ENCODE measurements at places on chromosomes 13 and 19.
A peak's percentile ranks its signal among the peaks of the same experiment; 100 is the strongest.

DNA sequence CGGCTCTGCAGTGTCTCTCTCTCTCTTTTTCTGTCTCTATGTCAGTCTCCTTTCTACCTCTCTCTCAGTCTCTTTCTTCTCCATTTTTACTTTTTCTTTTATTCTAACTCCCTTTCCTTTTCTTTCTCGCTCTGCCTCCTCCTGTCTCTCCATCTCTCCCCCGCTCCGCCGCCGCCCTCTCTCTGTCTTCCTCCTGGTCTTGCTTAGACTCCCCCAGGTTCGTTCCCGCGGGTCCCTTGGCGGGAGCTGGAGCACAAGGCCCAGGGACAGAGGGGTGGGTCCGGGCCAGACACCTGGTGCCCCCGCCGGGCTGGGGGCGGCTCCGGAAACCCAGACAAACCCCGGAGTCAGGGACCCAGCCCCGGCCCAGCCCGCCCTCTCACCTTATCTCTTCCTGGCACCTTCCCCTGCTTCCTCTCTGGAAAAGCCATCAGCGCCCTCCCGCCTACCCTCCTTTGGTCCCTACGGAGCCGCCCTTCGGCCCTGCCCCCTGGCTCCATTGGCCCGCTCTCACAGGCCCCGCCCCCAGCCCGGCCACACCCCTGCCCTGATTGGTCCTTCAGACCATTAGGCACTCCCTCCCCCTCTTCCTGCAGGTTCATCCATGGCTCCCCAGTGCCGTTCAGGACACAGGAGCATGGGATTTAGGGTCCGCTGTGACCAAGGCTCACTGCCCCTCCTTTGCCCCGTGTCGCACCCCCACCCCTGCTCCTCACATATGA, 15.4 kb upstream of the NOP53 start:
- peak; percentile 36 for DNase-seq

DNA sequence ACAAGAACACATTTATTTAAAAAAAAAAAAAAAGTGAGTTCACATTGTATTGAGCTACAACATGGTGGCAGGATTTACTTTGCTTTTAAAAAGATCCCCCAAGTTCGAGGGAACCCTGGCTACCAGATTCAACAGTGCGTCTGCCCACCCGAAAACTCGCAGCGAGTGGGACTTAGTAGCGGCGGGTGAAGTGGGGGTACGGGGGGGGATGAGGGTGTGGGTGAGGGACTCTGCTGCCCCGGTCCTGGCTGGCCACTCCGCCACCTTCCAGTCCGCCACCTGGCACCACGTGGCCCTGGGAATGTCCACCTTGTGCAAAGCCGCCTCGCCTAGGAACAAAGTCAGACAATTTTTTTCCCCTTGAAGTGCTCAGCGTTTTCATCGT, 19.3 kb upstream of the TINCR start:
- no peak for DNase-seq

DNA sequence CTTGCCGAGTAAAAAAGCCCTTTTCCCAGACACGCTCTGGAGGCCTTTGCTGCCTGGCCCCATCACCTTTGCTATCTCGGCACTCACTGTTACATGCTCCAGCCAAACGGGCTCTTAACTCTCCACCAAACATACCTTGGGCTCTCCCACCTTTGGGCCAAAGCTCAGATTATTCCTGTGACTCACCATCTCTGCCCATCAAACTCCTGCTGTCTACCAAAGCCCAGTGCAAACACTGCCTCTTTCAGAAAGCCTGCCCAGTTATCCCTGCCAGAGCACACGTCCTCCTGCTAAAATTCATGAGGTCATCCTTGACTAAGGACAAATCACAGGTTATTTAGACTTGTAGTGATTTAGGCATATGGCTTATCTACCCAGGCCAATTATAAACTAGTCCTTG, 48.1 kb upstream of the SERPINE3 start:
- no peak for DNase-seq

DNA sequence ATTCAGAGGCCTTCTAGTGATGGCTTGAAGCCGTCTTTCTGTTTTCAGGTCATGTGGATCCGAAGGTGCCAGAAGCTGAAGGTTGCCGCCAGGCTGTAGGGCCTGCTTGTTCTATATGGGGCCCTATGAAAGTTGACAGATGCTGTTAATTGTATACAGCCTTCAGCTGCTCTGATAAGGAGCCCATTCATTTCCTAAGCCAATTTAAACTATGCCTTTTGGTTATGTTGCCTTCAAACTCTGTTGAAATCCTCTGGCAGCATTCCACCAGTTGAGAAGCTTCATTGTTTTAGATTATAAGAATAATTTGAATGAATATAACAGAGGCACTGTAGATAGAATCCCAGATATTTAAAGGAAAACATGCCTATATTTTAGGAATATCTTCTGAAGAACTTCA, 34.4 kb downstream of the RAP2A start:
- no peak for DNase-seq

DNA sequence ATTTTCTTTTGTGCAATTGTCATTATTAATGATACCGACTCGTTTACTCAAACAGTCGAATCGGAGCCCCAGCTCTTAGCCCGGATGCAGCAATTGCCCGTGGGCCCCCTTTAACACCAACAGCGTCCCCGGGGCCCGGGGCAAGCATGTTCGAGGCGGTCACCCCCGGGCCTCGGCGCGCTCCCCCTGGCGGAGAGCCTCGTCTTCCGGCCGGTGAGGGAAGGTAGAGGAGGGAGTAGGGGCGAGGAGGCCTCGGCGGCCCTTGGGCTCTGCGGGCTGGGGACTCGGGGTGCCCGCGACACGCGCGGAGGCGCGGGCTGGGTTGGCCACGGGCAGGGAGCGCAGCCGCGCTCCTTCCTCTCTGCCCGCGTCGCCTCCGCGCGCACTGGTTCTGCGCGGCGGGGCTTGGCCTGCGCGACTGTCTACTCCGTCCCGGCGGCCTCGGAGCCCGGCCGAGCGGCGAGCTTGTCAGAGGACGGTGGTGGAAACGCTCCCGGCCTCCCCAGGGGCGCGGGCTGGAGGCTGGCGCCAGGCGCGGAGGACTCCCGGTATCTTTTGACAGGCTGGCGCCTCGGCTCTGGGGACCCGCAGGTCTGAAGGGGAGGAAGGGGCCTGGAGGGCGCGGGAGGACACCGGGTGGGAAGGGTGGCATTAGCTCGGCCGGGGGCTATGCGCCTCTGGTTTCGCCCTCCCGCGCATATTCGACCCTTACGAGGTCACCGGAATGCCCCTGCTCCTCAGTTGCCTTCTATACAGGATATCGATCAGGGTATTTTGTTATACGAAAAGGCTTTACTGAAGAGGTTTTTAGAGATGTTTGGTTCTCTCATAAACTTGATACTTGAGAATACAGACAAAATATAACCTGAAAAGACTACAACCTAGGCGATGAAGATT, 1.5 kb downstream of the BIVM start:
- DNase-seq, result peak; percentile 80

DNA sequence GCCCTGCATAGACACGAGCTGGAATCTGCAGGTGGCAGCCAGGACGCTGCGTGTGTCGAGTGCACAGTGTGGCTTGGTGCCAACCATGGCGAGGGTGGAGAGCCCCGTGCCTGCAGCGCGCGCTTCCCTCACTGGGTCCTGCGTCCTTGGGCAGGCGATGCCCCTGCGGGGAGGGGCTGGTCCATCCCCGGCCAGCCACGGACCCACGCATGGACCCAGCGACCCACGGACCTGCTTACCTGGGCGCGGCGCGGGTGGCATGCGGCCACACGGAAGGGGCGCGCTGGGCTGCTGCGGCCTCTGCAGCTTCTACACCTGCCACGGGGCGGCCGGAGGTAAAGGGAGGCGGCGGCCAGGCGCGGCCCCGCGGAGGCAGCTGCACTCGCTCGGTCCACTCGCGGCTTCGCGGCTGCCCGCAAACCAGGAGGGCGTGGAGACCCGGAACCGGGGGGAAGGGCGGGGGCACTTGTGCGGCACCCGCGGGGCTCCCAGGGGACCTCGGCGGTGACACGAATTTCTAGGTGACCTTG, 569 bp upstream of the MCF2L start:
- DNase-seq, result no peak

DNA sequence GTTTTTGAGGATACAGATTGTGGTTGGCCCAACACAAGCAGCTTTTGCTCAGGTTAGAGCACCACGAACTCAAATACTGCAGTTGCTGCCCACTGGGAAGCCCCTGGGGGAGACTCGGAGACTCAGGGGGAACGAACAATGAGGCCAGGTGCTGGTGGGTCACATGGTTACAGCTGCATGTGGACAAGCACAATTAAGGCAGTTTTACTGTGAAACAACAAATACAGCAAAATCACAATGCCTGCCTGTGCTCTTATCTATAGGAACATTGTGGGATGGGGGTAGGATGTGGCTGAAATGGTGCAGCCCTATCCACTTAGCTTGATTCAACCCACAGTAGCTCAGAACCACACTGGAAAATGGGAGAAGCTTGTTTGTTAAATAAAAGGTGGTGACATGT, 119.7 kb upstream of the SPATA13 start:
- no peak for DNase-seq

GRCh38 chr19:9130965-9131364, 4.2 kb upstream of the OR7G3 start:
- DNase-seq, result no peak

DNA sequence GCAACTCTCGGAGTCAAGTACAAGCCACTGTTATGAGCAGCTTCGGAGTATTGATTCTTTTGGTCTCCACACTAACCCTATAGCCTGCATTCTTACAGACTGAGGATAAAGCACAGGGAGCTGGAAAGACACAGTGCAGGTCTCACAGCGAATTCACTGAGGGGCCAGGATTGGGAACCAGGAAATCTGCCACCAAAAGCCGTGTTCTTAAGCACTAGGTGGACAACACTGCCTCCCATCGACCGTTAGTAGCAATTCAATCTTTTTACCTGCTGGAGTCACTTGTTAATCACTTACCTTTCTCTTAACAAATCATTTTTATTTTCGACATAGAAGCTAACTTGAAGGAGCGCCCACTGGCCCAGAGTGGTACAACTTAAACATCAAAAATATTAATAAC, 6.3 kb downstream of the PMIS2 start:
- no peak for DNase-seq

DNA sequence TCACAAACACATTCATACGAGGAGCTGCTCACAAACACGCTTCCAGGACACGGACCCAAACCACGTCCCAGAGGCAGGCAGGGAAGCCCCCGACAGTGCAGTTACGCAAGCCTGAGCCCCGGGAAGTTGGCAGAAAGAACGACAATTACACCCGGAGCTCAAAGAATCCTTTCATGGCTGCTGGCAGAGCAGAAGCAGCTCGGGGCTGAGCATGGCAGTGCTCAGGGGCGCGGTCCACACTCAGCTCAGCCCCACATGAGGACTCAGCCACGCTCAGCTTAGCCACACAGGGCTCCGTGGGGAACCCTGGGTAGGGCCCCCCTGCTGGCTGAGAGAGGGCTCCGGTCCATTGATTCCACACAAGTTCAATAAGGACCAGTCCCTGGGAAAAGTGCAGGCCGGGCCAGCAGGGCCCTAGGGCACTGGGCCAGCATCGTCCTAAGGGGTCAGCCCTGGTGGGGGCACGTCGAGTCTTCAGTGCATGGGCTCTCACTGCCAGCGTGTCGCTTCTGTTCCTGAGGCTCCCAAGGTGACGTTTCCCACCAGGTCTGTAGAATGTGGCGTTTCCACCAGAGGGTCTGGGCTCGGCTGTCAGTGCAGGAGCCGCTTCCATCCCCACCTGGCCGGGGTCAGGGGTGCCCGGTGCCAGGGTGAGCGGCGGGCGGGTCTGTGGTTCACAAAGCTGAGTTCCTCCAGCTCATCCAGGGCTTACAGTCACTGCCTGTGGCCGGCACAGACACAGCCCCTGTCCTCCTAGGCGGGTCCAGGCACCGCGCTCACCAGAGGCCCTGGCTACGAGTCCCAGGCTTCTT, 23.1 kb downstream of the GAS6 start:
- no peak for DNase-seq

GRCh38 chr13:46160471-46161066, 21.4 kb downstream of the LCP1 start:
- peak; percentile 39 for DNase-seq

DNA sequence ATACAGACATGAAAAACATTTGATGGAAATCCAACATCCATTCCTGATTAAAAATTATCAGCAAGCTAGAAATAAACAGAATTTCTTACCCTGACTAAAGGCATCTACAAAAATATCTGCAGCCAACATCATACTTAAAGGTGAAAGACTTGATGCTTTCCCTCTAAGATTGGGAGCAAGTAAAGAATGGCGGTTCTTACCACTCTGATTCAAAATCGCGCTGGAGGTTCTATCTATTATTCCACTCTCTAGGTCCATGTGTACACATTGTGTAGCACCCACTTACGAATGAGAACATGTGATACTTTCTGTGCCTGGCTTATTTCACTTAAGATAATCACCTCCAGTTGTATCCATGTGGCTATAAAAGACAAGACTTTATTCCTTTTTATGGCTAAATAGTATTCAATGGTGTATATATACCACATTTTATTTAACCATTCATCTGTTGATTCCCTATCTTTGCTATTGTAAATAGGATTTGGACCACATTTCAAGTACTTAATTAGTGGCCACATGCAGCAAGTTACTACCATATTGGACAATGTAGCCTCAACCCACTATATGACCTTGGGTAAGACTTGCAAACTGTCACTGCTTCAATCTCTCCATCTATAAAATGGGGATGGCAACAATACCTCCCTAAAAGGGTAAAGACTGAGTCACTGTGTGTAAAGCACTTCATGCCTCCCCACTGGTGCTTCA, 38.4 kb upstream of the CYP2A7 start:
- no peak for DNase-seq
